Ovary (tissue), 10 donors: ENCODE measurements at places on chromosomes 16 and 17. TPM values are rescaled to one million over a fixed set of nuclear protein-coding genes. Genes with fewer than 3 reads are reported as not detected.
A peak's percentile ranks its signal among the peaks of the same experiment; 100 is the strongest.

DNA sequence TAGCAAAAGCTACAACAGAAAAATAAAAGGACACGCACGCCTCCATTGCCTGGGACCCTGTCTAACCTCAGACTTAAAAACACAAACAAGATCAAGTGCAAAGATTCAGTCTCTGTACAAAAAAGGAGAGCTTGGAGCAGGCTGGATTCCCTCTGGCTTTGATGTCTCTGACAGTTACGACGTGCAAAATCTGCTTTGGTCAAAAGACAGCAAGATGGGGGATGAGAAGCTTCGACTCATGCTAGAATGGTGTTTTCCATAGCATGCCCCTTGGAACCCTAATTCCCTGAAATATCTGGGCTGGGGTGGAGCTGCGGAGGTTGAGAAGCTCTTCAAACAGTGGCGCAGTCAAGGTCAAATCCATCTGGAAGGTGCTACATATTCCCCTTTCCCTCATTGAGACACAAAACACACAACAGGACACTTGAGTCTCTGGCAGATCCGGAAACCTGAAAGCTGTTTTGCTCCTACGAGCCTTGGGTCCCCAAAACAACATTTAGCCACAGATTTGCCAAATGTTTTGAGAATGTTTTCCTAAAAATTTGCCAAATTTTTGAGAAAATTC, 9.1 kb downstream of the MYH11 start:
- no peak for DNase-seq
- peaks cover 8% of the 10 kb centered on the region for H3K4me1 ChIP-seq
- H3K27ac ChIP-seq, result no peak overlapping the region
- no peaks in the 10 kb centered on the region for H3K27me3 ChIP-seq
- peak overlapping the region; percentile 1 for H3K4me3 ChIP-seq
- H3K36me3 ChIP-seq, result no peaks in the 10 kb centered on the region

DNA sequence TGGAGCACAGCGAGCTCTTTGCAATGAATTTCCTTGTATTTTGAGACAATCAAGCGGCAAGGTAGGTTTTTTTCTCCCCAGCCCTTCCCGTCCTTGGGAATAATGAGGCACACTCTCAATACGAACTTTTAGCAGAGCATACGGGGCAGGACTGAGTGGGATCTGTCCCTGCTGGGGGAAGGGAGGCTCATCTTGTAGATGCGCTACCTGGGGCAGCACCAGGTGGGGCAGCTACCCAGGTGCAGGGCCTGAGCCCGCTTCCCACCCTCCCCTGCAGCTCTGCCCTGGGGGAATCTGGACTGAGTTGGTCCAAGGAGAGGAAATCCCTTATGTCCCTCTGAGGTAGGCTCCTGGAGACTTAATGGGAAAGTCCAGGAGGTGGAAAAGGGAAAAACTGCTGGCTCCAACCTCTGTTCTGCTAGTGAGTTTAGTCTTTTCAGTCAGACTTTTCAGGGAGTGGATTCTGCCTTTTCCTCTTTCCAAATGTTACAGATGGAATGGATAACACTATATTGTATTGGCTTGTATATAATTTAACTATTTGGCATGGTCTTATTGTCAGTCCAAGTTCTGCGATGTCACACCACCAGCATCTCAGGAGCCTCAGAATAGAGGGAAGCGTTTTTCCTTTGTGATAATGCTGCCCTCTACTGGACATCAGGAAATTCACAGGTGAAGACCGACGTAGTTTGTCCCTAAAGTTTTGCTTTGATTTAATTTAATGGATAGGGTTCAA, 9.6 kb upstream of the CES1 start:
- H3K4me1 ChIP-seq, result no peaks in the 10 kb centered on the region

DNA sequence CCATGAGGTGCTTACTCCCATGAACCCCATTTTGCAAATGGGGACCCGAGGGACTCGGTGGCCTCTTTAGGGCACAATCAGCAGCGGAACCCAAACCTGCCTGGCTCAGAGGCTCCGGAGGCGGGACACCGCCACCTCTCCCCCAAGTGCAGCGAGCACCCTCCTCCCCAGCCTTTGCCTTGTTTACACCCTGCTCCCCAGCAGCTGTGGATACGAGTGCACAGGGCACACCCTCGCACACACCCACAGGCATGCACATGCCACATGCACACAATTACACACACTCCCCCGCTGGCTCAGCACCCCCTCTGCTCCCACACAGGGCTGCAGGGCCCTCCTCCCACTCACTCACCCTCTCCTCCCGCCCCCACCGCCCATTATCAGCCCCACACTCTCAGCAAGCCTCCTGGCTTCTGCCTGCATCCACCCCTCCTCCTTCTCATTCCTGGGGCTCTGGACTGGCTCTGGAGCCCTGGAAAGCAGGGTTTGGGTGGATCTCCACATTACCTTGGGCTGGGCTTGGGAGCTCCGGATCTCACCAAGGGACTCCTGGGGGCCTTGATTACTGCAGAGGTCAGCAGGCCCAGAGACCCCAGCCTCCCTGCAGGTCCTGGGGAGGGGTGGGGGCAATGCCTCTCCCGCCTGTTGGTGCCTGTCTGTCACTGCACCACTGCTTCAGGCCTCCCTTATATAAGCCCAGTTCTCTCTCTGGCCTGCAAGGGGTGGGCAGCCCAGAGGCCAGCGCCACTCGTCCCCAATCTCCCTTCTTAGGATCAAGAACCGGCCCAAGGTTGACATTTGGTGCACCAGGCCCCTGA, 6.4 kb downstream of the PDK2 start:
- H3K27ac ChIP-seq, result peak overlapping the region; percentile 80
- H3K4me1 ChIP-seq, result peaks cover 18% of the 10 kb centered on the region
- H3K27me3 ChIP-seq, result no peaks in the 10 kb centered on the region
- H3K36me3 ChIP-seq, result no peaks in the 10 kb centered on the region

DNA sequence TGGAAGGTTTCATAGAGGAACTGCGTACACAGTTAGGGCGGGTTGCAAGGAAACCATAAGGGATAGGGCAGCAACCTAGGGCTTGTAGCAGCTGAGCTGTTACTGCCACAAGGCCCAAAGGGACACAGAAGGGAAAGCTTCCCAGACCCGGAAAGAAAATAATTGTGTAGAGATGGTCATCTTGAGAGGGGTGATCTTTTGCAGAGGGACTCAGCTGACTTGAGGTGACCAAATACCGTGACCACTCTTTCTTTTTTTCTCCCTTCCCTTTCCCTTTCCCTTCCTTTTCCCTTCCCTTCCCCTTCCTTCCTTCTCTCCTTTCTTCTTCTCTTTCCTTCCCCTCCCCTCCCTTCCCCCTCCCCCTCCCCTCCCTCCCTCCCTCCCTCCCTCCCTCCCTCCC, 8.5 kb upstream of the CREBBP start:
- no peak overlapping the region for H3K27ac ChIP-seq
- DNase-seq, result no peak
- no peaks in the 10 kb centered on the region for H3K36me3 ChIP-seq
- no peak overlapping the region for H3K4me3 ChIP-seq
- no peaks in the 10 kb centered on the region for H3K4me1 ChIP-seq

- H3K4me1 ChIP-seq, result peaks cover 25% of the 10 kb centered on the region
- peak overlapping the region; percentile 99 for H3K27ac ChIP-seq
- no peaks in the 10 kb centered on the region for H3K27me3 ChIP-seq
- peak overlapping the region; percentile 89 for H3K4me3 ChIP-seq
- no peaks in the 10 kb centered on the region for H3K36me3 ChIP-seq
- DNase-seq, result no peak
Measured at GRCh38 chr17:7562208-7562605, 488 bp downstream of the SENP3 start.

DNA sequence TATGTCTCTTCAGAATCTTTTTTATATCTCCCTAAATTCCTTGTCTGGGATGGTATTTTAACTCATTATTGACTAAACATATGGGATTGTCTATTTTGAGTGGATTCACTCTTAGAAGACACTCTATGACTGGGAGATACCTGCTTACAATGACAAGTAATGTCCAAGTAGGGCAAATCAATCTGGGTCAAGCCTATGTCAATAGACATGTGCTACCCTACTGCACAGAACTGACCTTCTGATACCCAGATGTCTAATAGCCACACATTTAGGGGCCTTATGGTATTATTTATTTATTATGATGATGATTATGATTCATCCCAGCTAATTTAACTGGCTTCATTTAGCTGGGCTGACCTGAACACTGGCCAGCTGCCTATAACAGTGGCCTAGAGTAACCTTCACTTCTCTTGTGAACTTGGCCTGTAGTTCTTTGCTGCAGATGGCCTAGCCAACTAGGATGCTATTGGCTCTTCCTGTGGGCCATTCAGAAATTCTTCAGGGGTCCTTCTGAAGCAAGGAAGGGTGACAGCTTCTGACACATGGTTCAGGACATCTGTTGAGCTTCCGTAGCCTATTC, 138.0 kb downstream of the ANKFN1 start:
- no peaks in the 10 kb centered on the region for H3K27me3 ChIP-seq
- no peak for DNase-seq
- H3K27ac ChIP-seq, result no peak overlapping the region
- H3K4me1 ChIP-seq, result no peaks in the 10 kb centered on the region

- H3K4me1 ChIP-seq, result no peaks in the 10 kb centered on the region
- H3K27ac ChIP-seq, result no peak overlapping the region
- H3K27me3 ChIP-seq, result no peaks in the 10 kb centered on the region
- DNase-seq, result no peak
Measured at GRCh38 chr17:34082404-34082803, 172.7 kb upstream of the CCL2 start.

GRCh38 chr16:87064731-87065445, 252.3 kb downstream of the C16orf95 start:
- H3K36me3 ChIP-seq, result no peaks in the 10 kb centered on the region
- no peaks in the 10 kb centered on the region for H3K4me1 ChIP-seq
- DNase-seq, result no peak

- no peaks in the 10 kb centered on the region for H3K36me3 ChIP-seq
- H3K4me1 ChIP-seq, result no peaks in the 10 kb centered on the region
Measured at GRCh38 chr16:65154321-65154720, 32.5 kb upstream of the CDH11 start.

GRCh38 chr16:52526116-52526828, 20.7 kb downstream of the TOX3 start:
- no peak for DNase-seq
- H3K4me1 ChIP-seq, result no peaks in the 10 kb centered on the region
- no peak overlapping the region for H3K4me3 ChIP-seq
- H3K27me3 ChIP-seq, result no peaks in the 10 kb centered on the region
- H3K27ac ChIP-seq, result no peak overlapping the region
- no peaks in the 10 kb centered on the region for H3K36me3 ChIP-seq

DNA sequence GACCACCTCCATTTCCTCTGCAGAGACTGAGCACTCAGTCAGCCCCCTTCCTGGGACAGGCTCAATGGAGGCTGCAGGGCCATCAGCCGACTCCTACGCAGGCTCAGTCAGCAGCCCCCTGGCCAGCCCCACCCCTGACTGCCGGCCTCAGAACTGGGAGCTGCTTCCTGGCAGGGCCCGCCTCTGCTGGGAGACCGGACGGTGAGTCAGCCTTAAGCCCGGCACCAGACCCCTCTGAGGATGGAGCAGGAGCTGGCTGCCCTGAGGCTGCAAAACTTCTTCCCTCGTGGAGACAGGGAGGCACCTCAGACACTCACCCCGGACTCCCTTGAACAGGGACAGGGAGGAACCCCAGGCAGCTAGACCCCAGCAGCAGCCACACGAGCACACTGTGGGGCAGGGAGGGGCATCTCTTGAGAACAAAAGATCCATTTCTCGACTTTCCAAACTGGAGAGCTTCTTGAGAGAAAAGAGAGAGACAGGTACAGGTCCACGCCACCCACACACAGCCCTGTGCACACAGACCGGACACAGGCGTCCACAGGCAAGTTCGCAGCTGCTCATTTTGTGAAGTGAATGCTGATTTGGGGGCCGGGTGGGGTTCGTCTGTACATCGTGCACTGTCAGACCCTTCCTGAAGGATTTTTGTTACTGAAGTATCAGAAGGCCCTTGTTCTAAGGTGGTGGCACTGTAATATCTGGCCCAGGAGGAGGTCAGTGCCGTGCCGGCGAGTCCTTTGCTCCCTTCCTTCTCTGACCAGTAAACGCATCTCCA, 1.3 kb upstream of the TUBB3 start:
- peaks cover 4% of the 10 kb centered on the region for H3K27me3 ChIP-seq
- H3K4me3 ChIP-seq, result no peak overlapping the region
- H3K27ac ChIP-seq, result no peak overlapping the region
- H3K36me3 ChIP-seq, result no peaks in the 10 kb centered on the region

DNA sequence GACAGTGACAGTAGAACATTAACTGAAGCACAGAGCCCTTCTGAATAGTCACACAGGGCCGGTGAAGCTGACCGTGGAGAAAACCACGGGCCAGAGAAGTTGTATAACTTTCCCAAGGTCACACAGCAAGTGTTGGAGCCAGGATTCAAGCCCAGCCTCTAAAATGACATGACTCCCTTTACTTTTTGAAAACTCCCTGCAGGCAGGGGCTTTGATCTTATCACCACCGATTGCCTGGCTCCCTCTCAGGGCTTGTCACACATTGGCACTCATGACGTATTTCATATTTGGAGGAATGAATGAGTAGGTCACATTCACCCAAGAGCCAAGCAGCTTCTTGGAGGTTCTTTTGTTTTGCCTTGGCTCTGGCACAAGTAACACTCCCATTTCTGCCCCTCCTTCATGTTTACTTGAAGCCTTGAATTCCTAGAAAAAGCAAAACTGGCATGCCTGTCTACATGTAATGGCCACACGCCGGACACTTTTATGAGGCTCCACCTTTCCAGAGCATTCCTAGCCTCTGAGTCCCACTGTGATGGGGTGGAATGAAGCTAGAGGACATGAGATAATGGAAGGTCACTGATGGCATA, 13.3 kb upstream of the RBBP6 start:
- peak; percentile 26 for DNase-seq
- no peaks in the 10 kb centered on the region for H3K36me3 ChIP-seq
- H3K4me1 ChIP-seq, result peaks cover 3% of the 10 kb centered on the region
- no peak overlapping the region for H3K4me3 ChIP-seq

GRCh38 chr17:47066095-47066494, 87.0 kb upstream of the RPRML start:
- H3K27ac ChIP-seq, result no peak overlapping the region
- no peak for DNase-seq
- H3K4me1 ChIP-seq, result no peaks in the 10 kb centered on the region
- no peaks in the 10 kb centered on the region for H3K36me3 ChIP-seq
- no peak overlapping the region for H3K4me3 ChIP-seq

GRCh38 chr17:41211845-41212466, 14.5 kb upstream of the KRTAP9-2 start:
- H3K4me1 ChIP-seq, result no peaks in the 10 kb centered on the region
- H3K36me3 ChIP-seq, result no peaks in the 10 kb centered on the region
- no peak overlapping the region for H3K27ac ChIP-seq

The CACNG1 gene
- not detected for total RNA-seq

The KRT26 gene
- not detected for total RNA-seq

The FSCN2 gene
- total RNA-seq, result 3.0 TPM
